Mammary epithelial cell (primary cell): ENCODE measurements at places on chromosomes 2 and 18.
A peak's percentile ranks its signal among the peaks of the same experiment; 100 is the strongest.

DNA sequence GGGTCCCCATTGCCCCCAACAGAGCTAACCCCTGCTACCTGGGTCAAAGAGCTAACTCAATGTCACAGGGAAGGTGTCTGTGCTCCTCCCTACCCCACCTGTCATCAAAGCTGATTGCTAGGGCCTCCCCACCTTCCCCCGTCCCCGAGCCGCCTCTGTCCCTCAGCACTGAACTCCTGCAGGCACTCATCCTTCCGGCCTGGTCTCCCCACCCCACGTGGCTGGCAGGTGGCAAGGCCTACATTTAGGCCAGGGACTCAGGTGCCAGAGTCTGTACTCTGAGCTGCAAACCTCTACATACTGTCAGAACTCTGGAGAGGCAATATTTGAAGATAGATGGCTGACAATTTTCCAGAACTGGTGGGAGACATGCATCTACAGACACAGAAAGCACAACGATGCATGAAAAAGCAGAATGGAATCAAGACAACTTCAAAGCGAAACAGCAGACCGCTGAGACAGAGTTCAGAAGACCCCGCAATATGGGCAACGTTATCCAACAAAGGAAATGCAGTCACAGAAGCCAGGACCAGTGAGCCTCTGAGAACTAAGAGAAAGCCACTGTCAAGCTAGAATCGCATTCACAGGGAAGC, 195.8 kb downstream of the HDAC4 start:
- no peak for DNase-seq

GRCh38 chr2:3212984-3213383, 164.6 kb downstream of the EIPR1 start:
- DNase-seq = no peak

- DNase-seq = no peak
Observed at GRCh38 chr2:238790126-238790832, 57.6 kb upstream of the TWIST2 start.

DNA sequence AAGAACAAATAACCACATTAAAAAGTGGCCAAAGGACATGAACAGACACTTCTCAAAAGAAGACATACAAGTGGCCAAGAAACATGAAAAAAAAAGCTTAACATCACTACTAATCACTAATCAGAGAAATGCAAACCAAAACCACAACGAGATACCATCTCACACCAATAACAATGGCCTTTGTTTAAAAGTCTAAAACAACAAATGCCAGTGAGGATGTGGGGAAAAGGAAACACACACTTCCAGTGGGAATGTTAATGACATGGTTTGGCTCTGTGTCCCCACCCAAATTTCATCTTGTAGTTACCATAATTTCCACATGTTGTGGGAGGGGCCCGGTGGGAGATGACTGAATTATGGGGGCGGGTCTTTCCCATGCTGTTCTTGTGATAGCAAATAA, 147.1 kb downstream of the GALNT1 start:
- DNase-seq = peak; percentile 61

GRCh38 chr2:28447943-28448792, 47.7 kb upstream of the PLB1 start:
- peak; percentile 84 for DNase-seq

GRCh38 chr2:239826376-239826775, 198.8 kb downstream of the NDUFA10 start:
- DNase-seq = no peak

DNA sequence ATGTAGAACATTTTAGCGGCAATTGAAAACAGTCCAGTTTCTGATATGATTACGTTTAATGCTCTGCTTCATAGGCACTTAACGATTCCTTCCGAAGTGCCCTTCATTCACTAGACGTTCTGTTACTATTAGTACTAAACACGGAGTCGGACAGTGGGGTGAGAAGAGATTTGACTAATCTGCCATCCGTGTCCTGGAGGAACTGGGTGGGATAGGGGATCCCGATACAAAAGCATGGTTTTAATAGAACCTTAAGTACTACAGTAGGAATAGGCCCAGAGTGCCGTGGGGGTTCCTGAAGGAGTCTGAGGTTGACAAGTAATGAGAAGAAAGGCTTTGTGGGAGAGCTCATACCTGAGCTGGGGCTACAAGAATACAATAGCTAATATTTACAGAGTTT, 631 bp downstream of the MORN2 start:
- no peak for DNase-seq

GRCh38 chr18:50622865-50623393, 63.0 kb downstream of the MAPK4 start:
- DNase-seq = no peak

- DNase-seq = no peak
Observed at GRCh38 chr2:148967578-148967977, 70.9 kb upstream of the LYPD6B start.

GRCh38 chr2:78218066-78218465, 695.9 kb upstream of the LRRTM4 start:
- no peak for DNase-seq
